Stimulated activated CD8-positive, alpha-beta memory T cell treated with anti-CD3 and anti-CD28 coated beads, Interleukin-15, amount 100 ng/mL, for 1 hour (primary cell): ENCODE measurements at places on chromosomes 16 and 17.

GRCh38 chr17:12310811-12311210, 290.1 kb downstream of the MAP2K4 start:
- DNase-seq: no peak

DNA sequence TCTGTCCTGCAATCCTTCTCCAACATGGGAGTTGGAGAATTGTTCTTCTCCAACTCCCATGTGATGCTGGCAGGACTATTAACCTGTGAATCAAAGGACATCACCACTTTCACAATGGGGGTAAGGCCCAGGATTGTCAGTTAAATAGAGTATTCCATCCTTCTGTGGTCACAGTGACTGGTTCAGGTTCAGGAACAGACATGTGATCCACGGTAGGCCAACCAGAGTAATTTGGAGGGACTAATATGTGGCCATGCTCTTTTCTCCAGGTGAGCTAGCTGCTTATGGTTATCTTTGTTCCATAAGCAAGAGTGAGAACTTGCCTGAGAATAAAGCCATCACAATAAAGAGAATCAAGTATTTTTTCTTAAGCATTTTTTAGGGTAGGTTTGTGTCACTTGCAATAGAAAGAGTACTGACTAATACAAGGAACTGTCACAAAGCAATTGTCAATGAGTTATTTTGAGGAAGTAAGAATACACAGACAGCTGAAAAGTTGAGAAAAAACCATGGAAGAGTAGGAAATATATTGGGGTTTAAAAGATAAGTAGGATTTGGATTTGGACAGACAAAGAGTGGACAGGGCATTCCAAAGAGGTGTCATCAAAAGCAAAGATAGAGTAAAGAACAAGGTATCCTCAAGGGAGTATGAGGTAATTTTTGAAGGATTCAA, 63.4 kb downstream of the BRIP1 start:
- no peak for DNase-seq

GRCh38 chr17:65064452-65065019, 8.0 kb upstream of the GNA13 start:
- no peak for DNase-seq

DNA sequence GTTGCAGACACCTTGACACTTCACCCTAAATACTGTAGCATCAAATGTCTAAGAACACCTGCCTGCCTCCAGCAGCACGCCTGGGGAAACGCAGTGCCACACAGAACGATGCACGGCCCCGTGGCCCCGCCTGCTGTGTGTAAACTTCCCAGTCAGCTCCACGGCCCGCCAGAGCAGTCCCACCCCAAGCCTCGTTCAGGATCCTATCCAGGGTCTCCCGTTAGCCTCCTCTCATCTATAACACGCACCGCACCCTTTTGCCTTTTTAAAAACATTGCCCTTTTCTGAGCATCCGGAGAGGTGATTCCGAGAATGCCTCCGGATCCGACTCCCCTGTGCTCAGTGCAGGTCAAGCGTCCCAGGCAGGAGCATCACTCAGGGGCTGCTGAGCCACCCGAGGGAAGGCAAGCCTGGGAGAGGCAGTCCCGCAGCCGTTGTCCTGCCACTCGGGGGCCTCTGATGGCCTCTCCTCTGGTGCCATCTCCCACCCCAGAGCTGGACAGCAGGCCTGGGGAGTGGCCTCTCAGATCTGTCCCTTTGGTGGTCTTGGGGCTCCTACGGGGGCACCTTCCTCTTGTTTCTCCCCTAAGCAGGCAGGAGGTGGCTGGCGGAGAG, 37.9 kb upstream of the SLC38A10 start:
- DNase-seq: no peak

DNA sequence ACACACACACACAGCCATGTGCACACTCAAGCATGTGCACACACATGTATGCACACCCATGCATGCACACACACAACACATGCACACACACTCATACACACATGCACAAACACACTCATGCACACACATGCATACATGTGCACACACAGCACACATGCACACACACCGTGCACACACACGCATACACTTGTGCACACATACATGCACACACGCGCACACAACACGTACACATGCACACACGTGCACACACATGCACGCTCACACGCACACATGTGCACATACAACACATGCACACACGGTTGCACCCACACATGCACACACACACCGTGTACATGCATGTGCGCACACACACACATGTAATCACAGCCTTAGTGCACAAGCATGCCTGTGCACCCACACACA, 230.4 kb upstream of the GSE1 start:
- no peak for DNase-seq

DNA sequence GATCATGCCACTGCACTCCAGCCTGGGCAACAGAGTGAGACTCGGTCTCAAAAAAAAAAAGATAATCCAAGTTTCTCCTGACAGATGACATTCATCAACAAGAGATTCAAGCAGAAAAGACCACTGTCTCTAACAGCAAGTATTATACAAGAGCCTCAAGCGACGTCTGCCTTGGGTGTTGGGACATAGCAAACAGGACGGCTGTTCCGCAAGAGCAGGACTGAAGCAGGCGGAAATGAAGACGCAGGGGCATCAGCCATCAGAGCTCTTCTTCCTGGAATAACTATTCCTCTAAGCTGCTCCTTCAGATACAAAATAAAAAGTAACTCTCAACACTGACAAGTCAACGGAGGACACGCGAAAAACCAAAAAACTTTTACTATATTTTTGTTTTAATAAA, 54.0 kb downstream of the ANKRD11 start:
- no peak for DNase-seq

DNA sequence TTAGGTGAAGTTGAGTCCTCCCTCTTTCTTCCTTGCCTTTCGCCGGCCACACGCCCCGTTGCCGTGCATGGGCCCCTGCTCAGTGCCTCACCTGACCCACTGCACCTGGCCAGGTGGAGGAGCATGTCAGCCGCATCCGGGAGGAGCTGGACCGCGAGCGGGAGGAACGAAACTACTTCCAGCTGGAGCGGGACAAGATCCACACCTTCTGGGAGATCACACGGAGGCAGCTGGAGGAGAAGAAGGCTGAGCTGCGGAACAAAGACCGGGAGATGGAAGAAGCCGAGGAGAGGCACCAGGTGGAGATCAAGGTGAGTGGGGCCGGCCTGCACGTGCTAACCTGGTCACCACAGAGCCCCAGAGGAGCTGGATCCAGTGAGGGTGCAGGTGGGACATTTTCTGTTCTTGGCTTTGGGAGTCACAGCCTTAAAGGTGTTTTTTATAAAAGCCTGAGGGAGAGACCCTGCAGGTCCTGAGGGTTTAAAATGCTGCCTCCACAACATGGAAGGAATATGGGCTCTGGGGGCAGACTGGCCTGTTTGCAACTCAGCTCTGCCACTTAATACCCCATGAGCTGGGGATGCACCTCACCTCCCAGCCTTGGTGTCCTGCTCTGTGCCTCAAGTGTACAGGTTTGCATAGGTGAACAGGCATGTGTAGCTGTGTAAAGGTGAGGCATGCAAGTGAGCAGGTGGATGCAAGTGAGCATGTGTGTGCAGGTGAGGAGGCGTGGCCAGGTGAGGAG, 12.1 kb upstream of the DBNDD1 start:
- DNase-seq: no peak

DNA sequence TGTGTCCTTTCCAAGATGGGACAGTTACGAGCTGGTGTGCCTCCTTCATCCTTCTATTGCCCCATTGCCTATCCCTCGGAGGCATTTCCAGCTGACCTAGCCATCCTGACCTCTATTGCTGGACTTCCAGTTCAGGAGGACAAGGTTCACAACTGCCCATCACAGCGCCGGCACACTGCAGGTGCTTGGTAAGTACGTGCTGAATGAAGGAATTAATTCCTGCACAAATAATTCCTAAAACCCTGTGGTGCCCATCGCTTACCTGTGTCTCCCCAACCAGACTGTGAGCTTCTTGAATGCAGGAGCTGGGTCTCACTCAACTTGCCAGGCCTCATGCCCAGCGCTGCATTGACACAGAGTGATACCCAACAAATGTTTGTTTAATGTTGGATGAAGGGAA, 13.0 kb downstream of the ALOX15B start:
- DNase-seq: no peak

DNA sequence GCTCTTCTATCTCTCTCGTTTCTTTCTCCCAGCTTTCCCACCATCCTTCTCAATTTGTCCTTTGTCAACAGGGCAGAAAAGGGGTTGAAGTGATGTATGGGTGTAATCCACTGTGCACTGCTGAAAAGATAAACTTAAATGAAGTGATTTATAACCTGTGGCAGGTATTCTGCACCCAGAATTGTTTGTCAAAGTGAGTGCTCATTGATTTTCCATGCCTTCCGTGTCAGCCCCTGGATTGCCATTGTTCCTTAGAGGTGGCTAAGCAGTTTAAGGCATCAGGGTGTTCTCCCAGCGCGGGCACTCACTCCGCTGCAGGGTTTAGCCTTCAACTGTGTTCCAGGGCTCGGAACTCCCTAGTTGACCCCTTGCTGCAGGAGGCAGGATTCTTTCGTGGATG, 82.9 kb downstream of the PITPNC1 start:
- DNase-seq: no peak

GRCh38 chr16:12976496-12976895, 75.1 kb downstream of the SHISA9 start:
- no peak for DNase-seq

DNA sequence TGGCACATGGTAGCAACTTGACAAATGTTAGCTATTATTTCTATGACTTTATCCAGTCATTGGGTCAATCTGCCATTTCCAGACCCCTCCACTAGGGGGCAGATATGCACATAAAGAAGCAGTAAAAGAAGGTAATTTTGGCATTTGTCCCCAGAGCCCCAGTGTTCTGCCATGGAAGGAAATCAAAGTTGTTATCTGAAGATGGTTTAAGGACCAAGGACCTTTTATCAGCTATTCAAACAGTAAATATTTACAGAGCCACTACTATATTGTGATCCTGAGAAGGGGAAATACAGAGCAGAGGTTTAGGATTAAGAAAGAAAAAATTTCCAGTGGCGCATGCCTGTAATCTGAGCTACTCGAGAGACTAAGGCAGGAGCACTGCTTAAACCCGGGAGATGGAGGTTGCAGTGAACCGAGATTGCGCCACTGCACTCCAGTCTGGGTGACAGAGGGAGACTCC, 20.0 kb downstream of the TRAF4 start:
- peak; percentile 63 for DNase-seq

GRCh38 chr16:87678618-87679017, 76.3 kb downstream of the JPH3 start:
- no peak for DNase-seq

DNA sequence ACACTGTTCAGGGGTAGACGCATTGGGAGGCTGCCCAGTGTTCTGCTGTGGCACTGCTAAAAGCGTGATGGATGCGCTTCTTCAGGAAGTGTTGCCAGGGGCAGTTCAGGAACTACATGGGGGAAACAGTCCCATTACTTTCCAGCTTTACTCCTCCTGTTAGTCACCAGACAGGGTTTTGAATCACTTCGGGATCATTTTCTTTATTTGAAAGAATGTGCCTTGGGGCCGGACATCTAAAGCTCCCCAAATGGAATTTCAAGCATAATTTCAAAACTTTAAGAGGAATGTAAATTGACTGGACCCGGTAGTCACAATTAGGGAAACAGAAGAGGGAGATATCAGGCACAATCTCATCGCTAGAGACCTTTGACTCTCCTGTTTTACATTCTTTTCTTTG, 1.3 kb upstream of the KRTAP2-1 start:
- DNase-seq: no peak

DNA sequence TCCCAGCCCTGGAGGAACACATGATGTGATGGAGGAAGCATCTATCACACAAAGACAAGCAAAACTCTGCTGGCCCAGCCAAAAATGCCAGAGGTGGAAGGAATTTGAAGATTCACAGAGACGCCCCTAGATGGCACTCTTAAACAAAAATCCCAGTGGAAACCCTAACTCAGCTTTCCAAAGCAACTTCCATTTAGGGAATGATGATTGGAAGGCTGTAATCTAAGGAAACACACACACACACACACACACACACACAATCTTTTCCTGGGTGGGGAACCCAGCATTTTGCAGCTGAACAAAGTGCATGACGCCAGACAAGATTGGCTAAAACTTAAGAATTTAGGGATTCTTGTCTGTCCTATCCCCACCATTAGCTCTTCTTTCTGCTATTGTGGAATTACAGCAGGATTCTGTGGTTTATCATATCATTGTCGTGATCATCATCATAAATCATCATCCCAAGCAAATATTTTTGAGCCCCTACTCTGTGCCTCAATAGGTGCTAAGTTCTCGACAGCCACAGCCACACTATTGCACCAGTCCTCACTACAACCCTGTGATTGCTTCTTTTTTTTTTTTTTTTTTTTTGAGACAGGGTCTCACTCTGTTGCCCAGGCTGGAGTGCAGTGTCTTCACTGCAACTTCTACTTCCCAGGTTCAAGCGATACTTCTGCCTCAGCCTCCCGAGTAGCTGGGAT, 1.6 kb upstream of the LDAF1 start:
- no peak for DNase-seq

GRCh38 chr16:30566531-30566930, 5.0 kb downstream of the ZNF688 start:
- DNase-seq: no peak

DNA sequence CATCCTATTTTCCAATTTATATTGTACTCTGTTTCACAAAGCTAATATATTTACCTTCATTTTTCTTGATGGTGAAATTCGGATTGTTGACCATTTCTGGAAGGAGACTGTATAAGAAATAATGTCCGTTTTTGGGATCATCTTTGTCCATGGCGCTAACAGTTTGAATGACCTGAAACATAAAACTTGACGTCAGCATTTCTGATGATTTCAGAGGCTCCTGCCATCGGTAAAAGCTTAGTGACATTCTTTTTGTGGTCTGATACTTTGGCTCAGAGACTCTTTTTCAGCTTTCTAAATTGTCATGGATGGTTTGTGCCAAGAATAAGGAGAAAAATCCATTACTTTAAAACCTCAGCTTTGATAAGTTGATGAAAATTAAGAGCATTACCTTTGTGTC, 322.5 kb downstream of the CDH8 start:
- no peak for DNase-seq

- DNase-seq: no peak
Measured at GRCh38 chr16:85234310-85235204, 122.3 kb upstream of the CIBAR2 start.

DNA sequence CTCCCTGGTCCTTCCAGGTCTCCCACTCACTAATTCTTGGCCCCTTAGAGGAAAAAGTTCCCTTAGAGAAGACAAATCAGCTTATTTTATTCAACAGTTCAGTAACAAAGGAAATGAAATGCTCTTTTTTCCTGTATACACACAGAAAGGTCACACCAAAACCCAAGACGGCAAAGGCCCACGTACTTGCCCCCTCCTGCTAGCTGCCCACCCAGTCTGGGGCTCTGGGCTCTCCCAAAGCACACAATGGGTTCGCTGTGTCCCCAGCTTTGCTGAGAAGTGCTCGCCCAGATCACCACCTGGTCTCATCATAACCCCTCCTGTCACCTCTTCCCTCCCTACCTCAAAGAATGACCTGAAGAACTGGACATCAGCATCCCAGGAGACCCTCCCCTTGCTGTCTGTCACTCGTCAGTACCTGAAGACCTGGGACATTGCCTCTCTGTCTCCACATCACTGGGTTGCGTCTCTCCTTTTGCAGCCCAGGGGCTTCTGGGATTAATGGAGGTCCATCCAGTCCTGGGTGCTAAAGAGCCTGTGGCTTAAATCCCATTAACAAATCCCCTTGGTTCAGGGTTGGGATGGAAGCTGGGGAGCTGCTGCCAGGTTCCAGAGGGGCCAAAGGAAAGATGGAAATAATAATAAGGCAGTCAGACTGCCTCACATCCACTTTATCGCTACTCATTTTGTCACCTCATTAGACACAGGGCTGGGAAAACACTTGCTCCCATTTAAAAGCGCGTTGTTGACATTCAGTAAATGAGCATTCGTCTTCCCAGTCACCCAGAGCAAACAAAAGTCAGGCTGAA, 3.3 kb downstream of the SLC6A4 start:
- DNase-seq: no peak

GRCh38 chr17:75828076-75828400, 16.2 kb downstream of the UNC13D start:
- no peak for DNase-seq
